Naive B cell (primary cell): ENCODE measurements at places on chromosomes 1 and 21. TPM values are rescaled to one million over a fixed set of nuclear protein-coding genes. Genes with fewer than 3 reads are reported as not detected.

NFIA gene
- 5.7 TPM for polyA plus RNA-seq

DNA sequence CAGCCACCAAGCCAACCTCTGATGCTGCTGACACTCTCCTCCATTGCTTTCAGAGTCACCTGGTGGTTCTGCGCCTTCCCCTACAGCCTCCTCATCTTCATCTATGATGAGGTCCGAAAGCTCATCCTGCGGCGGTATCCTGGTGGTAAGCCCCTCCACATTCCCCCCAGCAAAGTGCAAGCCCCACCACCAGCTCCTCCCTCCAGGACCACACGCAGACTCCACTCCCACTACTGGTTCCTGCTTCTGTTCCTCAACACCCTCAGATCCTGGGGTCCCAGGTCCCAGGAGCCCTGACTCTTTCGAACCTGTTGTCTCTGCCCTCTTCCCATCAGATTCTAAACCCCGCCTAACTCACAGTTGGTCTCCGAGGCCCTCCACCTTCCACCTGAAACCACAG is 11.6 kb upstream of the ATP1A4 start:
- peaks cover 55% of the 10 kb centered on the region for H3K27me3 ChIP-seq
- DNase-seq: no peak
- H3K27ac ChIP-seq: no peak overlapping the region

DNA sequence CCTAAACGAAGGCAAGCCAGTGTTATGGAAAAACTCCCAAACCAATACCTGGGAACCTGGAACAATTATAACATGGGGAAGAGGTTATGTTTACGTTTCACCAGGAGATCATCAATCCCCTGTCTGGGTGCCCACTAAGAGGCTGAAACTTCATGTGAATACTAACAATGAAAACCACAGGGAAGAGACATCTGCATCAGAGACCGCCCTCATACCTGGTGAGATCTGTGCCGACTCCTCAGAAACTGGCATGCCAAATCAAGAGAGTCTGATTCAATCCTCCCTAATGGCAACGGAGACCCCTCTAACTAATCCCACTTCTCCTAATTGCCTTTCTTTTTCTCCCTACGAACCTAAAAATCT is 163.2 kb downstream of the IER5 start:
- peaks cover 25% of the 10 kb centered on the region for H3K27me3 ChIP-seq
- H3K4me1 ChIP-seq: no peaks in the 10 kb centered on the region
- no peak for DNase-seq

GRCh38 chr1:244839656-244840055 is 4.2 kb downstream of the COX20 start:
- no peak for DNase-seq
- peaks cover 27% of the 10 kb centered on the region for H3K4me1 ChIP-seq
- no peaks in the 10 kb centered on the region for H3K27me3 ChIP-seq
- no peak overlapping the region for H3K4me3 ChIP-seq

GRCh38 chr21:30209601-30210000 is 6.3 kb downstream of the CLDN8 start:
- H3K27ac ChIP-seq: no peak overlapping the region
- no peaks in the 10 kb centered on the region for H3K4me1 ChIP-seq
- DNase-seq: no peak
- H3K4me3 ChIP-seq: no peak overlapping the region
